ENCODE measurements at places on chromosomes 5 and 9.

DNA sequence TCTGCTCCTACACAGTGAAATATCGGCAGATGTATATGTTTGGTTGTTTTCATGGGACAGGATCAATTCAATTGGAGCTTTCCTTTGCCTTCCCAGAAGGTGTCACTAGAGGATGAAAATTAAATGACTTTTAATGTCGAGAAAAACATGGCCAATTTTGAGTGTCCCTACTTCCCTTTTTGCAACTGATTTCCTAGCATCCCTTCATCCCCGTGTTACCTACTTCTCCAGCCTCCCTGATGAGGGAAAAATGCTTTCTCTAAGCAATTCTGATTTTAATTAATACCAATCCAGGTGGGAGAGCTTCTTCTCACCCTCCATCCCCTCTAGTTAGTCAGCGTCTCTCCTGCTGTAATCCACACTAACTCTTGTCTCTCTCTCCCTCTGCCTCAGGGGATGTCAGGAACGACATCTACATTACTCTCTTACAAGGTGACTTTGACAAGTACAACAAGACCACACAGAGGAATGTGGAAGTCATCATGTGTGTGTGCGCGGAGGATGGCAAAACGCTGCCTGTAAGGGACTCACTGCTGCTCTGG is 64.9 kb downstream of the DOCK2 start:
- no peak for DNase-seq

- peak; percentile 57 for DNase-seq
These were observed 80.5 kb downstream of the STK10 start for GRCh38 chr5:172107571-172107970.

DNA sequence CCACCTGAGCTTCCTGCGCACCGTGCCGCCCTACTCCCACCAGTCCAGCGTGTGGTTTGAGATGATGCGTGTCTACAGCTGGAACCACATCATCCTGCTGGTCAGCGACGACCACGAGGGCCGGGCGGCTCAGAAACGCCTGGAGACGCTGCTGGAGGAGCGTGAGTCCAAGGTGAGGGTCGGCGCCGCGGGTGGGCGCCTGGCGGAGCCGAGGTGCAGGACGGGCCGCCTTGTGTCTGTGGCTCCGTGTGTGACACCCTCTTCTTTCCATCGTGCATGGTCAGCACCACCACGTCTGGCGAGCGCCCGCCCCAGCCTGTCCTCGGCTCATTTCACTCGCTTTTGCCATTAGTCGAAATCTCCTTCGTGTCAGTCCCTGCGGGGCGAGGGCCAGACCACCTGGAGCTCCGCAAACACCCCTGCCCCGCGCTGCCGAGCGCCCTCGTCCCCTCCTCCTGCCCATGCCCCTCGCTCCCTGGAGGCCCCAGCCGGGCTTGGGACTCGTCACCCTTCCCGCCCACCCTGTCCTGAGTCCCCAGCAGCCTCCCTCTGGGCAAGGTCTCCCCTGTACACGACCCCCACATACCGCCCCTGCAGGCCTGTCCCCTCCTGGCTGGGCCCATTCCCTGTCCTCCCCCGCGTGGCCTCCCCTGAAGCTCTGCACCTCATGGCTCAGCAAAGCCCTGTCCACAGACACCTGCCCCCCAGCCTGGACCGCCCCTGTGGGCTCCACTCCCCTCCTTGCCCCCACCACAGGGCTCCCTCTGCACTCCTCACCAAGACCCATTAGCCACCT is 7.0 kb downstream of the GRIN1 start:
- no peak for DNase-seq

DNA sequence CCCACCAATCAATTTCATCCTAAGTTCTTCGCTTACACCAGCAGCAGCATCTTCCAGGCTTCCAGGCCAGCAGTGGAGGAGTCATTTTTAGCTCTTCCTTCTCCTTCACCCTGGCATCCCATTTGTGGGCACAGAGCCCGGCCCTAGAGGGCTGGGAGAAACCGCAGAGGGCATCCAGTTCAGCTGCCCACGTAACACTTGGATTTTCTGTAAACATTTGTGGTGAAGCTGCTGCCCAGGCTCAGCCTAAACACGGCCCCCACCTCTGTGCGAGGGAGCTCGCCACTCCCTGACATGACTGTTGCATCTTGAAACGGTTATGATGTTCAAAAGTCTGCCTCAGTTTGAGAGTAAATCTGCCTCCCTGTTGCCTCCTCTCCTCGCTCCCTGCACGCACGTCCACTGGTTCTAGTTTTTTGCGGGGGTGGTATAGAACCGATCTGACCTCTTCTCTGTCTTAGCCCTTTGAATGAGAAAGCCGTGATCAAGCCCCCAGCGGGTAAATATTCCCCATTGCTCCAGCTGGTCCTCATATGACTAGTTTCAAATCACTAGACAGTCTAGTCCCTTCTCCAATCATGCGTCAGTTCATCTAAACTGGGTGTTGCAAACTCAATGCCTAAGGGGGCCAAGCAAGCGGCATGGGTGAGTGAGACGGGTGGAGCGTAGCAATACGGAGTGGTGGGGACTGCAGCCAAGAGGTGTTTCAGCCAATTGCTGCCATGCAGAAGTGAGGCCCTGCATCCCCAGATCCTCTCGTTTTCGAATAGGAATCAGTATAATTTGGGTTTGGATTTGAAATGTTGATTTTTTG is 34.9 kb upstream of the N4BP3 start:
- DNase-seq: peak; percentile 53

GRCh38 chr9:68797116-68797515 is 92.1 kb downstream of the PIP5K1B start:
- DNase-seq: no peak

GRCh38 chr5:91378752-91379211 is 4.3 kb downstream of the ARRDC3 start:
- no peak for DNase-seq

GRCh38 chr9:130198501-130199179 is 26.4 kb downstream of the NCS1 start:
- DNase-seq: no peak

DNA sequence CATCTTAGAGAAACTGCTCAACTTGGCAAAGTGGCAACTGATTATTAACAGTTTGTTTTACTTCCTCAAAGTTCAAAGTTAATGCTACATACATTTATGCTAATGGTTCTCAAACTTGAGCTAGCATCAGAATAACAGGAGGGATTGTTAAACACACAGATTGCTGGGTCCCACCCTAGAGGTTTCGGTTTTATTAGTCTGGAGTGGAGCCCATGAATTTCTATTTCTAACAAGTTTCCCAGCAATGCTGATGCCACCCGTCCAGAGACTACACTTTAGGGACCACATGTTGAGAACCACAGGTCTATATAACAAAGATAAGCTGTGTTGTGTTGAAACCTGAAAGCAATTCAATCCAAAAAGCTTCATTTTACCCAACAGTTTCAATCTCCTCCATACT is 95.3 kb downstream of the FBXW11 start:
- DNase-seq: no peak

GRCh38 chr5:33303579-33304095 is 137.1 kb upstream of the TARS1 start:
- DNase-seq: no peak

- DNase-seq: no peak
These were observed 28.9 kb upstream of the IL33 start for GRCh38 chr9:6186691-6187090.

DNA sequence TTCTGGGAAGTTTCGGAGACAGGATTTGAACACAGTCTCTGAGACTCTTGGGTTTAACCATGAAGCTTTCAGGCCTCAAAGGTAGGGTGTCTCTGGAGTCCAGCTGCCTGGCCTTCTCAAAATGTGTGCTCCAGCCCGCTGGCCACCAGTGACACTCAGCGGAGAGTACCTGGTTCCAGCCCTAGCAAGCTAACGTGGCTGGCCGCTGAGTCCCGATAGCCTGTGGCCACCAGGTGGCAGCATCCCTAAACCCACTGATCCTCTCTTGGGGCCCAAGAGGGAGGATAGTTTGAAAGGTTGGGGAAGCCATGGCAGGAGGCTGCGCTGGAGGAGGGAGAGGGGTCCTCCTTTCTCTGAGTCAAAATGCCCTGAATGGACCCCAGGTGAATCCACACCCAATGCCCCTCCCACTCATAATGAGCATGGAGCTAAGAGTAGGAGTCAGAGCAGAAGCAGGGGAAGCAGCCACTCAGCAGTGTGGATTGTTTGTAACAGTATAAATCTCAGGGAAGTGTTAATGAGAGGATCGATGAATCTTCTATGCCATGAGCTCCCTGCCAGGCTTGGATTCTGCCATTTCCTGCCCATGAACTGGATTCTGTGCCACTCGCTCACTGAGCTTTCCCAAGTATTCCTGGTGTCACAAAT is 5.4 kb upstream of the TIFAB start:
- peak; percentile 44 for DNase-seq

- no peak for DNase-seq
These were observed 16.5 kb downstream of the AGXT2 start for GRCh38 chr5:35031276-35031675.

GRCh38 chr5:57249265-57249874 is 75.5 kb downstream of the GPBP1 start:
- no peak for DNase-seq

- DNase-seq: no peak
These were observed 729 bp upstream of the RORB start for GRCh38 chr9:74496406-74496805.

DNA sequence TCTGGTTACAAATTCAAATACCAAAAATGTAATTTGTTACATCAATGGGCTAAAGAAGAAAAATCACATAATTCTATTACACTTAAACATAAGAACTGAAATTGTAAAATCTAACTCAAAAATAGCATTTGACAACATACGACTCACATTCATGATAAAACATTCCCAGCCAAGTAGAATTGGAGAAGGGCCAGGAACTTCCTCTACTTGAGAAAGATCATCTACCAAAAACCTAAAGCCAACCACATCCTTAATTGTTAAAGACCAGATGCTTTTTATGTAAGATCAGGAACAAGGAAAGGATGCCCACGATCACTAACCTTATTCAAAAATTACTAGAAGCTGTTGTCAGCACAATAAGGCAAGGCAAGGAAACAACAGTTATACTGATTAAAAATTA is 1819.8 kb upstream of the C9orf72 start:
- DNase-seq: no peak

- no peak for DNase-seq
These were observed 117.7 kb downstream of the MARCHF3 start for GRCh38 chr5:126912616-126913200.

DNA sequence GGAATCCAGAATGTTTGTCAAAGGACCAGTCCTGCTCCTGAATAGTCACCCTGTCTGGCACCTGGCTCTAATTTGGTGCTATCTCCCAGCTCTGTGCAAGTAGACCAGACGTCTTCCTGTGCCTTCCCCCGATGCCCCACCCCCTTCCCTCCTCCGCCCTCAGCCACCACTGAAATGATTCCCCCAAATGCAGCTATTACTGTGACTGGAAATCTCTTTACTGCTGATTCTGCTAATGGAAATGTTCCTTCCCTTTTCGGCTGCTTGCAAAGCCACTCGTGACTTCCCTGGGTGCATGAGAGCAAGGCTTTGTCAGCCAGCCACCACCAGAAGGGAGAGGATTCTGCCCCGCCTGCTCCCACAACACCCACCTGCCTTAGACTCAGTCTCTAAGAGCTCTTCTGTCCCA is 11.4 kb downstream of the ASTN2 start:
- no peak for DNase-seq

GRCh38 chr5:96159043-96159442 is 197.4 kb upstream of the ELL2 start:
- DNase-seq: no peak

DNA sequence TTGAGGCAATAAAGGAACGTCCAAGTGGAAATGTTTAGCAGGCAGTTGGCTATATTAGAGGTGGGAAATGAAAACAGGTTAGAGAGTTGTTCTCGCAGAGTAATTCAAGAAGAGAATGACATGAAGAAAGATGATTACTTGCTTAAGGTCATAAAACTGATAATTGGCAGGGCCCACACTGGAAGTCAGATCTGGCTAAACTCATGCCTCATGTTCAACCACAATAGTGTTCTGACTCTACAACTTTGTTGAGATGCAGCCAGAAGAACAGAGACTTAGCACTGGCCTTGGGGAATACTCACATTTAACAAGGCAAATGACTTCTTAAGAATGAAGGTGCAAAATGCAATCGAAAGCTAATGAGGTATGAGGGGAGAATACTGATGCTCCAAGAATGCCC is 27.2 kb upstream of the TNFSF8 start:
- no peak for DNase-seq

DNA sequence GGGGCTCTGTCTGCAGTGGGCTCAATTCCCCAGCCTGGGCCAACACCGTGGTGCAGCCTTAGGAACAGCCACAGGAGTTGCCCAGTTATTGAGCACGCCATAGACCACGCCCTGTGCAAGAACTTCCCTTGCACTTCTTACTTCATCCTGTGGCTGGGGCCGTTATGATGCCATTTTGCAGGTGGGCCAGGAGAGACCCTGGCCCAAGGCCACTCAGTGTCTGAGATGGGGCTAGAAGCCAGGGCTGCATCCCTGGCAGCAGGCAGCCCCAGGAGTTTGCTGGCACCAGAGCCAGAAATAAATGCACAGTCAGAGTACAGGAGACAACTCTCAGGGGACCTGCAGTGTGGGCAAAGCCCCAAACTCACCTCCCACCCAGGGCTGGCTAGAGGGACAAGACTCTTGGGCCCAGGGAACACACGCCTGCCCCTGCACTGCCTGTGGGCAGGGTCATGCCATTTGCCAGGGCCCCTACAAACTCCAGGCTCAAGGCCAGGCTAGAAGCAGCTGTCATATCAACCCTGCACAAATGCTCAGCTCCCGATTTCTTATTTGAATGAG is 6.7 kb downstream of the CORO2A start:
- no peak for DNase-seq

DNA sequence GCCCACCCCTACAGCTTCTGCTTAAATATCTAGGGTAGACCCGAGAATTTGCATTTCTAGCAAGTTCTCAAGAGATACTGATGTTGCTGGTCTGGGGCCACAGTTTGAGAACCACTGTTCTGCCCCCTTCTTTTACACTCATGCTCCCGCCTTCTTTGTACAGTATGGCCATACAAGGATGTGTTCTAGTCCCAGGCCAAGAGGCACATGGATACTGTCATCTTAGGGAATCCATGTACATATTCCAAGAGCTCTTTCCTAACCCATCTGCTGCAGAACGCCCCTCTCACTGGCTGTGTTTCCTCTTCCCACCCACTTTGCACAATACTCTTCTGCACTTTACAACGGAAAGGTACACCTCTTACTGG is 44.4 kb downstream of the FGF18 start:
- DNase-seq: no peak

GRCh38 chr5:133256276-133256675 is 204.5 kb downstream of the HSPA4 start:
- no peak for DNase-seq

GRCh38 chr9:68538200-68538599 is 2.5 kb downstream of the TMEM252 start:
- DNase-seq: no peak

GRCh38 chr5:117682416-117682815 is 1107.8 kb upstream of the SEMA6A start:
- DNase-seq: no peak
